ENCODE measurements at places on chromosomes 4 and X.

DNA sequence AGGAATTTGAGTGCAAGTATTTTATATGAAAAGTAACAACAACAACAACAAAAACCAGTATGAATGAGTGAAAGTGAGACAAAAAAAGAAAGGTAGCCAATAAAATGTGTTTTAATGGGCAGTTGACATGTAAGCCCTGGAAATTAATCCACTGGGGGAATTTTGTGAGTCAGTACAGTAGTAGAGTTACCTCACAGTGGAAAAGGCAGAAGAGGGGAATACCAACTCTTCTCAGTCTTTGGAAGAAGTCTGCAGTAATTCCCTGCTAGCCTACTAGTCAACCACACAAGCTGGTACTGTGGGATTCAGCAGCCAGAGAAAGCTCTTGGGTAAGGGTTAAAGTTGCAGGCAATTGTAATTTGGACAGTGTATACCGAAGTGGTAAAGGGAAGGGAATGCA, 76.3 kb upstream of the IL15 start:
- DNase-seq, result no peak

GRCh38 chr4:69999420-69999819, 3.7 kb downstream of the STATH start:
- DNase-seq, result no peak

GRCh38 chrX:11588097-11588496, 77.6 kb downstream of the ARHGAP6 start:
- DNase-seq, result no peak

- DNase-seq, result no peak
These were observed 94.7 kb upstream of the NAP1L5 start for GRCh38 chr4:88792268-88792781.
